ENCODE measurements at places on chromosomes 7 and 10. TPM values are rescaled to one million over a fixed set of nuclear protein-coding genes. Genes with fewer than 3 reads are reported as not detected.

DNA sequence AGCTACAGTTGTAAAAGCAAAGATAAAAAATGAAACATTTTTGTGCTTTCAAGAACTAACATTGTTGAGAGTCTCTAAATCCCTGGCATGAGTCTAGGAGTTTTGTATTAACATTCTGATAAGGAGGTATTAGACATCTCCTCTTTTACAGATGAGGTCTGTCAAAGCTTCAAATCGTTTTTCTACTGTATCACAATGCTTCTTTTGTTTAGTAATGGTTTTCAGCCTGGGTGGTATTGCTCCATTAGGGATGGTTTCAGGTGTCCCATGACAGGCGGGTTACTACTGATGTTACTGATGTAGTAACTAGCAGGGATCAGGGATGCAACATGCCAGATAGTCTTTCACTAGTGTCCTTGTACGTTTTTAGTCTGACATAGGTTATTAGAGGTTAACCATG is 27.4 kb downstream of the STAM start:
- H3K4me1 ChIP-seq = peaks cover 52% of the 10 kb centered on the region
- H3K36me3 ChIP-seq = peaks cover 26% of the 10 kb centered on the region
- no peak overlapping the region for H3K27ac ChIP-seq
- DNase-seq = no peak
- H3K27me3 ChIP-seq = no peaks in the 10 kb centered on the region
- H3K4me3 ChIP-seq = no peak overlapping the region

GRCh38 chr10:120824881-120825309 is 26.3 kb upstream of the WDR11 start:
- H3K4me3 ChIP-seq = no peak overlapping the region
- no peak overlapping the region for H3K27ac ChIP-seq
- no peaks in the 10 kb centered on the region for H3K36me3 ChIP-seq
- no peaks in the 10 kb centered on the region for H3K4me1 ChIP-seq
- peaks cover 2% of the 10 kb centered on the region for H3K27me3 ChIP-seq

- no peak overlapping the region for H3K27ac ChIP-seq
- H3K36me3 ChIP-seq = no peaks in the 10 kb centered on the region
- H3K4me3 ChIP-seq = no peak overlapping the region
- DNase-seq = peak; percentile 31
These were observed 184.4 kb downstream of the DNAJB6 start for GRCh38 chr7:157521061-157521731.

DNA sequence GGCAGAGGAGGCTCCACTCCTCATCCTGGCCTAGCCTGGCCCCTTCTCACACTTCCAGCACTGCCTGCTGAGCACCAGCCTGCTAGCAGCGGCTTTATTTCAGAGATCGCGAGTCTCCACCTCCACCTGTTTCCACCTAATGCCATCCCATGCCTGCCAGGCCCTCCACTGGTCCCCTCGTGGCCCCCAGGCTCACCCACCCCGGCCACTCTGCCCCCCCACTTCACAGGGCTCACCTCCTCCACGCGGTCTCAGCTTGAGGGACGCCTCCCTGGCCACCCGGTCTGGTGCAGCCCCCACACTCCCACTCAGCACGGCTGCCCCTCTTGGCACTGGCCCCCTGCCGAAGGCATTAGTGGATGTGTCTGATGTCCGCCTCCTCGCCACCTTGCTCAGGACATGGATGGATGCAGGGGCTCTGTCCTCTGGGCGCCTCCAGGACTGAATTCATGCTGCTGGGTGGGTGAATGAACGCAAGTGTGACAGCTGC is 3.8 kb upstream of the NKX6-2 start:
- no peak overlapping the region for H3K4me3 ChIP-seq
- H3K4me1 ChIP-seq = peaks cover 2% of the 10 kb centered on the region
- H3K27me3 ChIP-seq = peaks cover 17% of the 10 kb centered on the region
- H3K27ac ChIP-seq = no peak overlapping the region
- no peaks in the 10 kb centered on the region for H3K36me3 ChIP-seq

DNA sequence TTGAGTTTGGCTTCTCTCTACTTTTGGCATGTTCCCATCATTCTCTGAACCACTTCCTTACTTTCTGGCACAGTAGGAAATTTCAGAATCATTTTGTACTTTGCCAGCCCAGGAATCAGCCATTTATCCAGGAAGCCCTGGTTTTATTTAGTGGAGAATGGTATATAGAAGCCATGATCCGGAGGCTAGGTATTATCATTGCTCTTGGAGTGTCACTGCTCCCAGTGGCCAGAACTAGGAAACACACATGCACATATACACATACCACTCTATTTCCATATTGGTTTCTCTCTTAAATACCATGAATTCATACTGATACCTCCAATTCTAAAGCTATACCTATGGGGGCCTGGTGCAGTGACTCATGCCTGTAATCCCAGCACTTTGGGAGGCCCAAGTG is 36.3 kb downstream of the SUFU start:
- H3K27ac ChIP-seq = no peak overlapping the region
- H3K4me1 ChIP-seq = peaks cover 7% of the 10 kb centered on the region
- no peaks in the 10 kb centered on the region for H3K27me3 ChIP-seq
- no peak for DNase-seq
- no peak overlapping the region for H3K4me3 ChIP-seq
- H3K36me3 ChIP-seq = no peaks in the 10 kb centered on the region

- no peaks in the 10 kb centered on the region for H3K4me1 ChIP-seq
- H3K4me3 ChIP-seq = no peak overlapping the region
- DNase-seq = no peak
- no peaks in the 10 kb centered on the region for H3K36me3 ChIP-seq
These were observed 104.4 kb downstream of the PRLHR start for GRCh38 chr10:118491055-118491454.

DNA sequence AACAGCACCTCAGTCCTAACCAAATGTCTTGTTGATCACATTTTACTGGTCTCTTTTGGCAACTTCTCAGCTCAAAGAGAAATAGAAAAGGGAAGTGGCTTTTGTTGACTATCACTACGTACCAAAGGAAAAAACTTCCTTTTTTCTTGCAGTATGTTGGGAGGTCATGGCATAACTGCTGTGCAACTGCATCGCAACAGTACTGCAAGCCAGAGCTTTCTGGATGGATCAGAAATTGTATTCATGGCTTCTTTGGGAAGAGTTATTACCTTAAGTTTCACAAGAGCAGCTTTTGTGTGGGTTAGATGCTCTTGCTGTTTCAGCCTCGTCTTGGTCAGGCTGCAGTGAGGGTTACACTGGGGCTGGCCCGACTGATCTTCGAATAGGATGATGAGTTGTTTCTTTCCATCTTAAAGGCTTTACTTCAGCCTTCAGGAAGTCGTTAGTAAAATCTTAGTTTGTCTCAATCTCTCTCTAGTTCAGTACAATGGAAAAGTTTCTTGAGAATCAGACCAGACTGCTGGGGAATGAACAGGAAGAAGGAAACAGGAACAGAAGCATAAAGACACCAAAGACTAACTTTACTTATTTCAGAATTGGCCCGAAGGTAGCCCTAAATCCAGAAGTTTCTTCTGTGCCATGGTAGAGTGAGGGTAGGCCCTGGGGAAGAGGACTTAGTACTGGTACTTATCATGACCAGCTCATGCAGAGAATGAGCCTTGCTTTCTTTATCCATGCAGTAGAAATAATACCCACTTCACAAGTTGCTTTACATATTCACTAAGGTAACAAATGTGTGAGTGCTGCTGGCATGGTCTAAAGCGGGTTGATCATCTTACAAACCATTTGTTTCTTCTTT is 153.6 kb downstream of the CELF2 start:
- H3K4me1 ChIP-seq = peaks cover 43% of the 10 kb centered on the region
- H3K4me3 ChIP-seq = no peak overlapping the region
- H3K36me3 ChIP-seq = peaks cover 40% of the 10 kb centered on the region
- H3K27me3 ChIP-seq = no peaks in the 10 kb centered on the region
- no peak overlapping the region for H3K27ac ChIP-seq
- peak; percentile 77 for DNase-seq

DNA sequence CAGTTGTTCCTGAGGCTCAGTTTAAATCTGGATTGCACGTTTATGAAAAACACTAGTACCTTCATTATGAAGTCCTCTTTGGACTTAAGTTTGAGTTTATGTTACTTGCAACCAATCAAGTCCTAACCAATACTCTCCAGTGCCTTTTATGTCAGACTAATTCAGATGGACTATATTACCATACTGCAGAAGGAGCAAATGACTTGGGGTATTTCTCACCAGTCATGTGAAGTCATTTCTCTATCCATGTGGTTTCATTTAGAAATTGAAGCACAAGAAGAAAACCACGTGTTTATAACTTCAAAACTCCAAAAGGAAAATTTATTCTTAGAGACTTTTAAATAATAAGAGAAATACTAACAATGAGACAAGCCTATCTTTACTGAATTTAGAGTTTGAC is 201.6 kb downstream of the MBL2 start:
- no peak for DNase-seq
- H3K36me3 ChIP-seq = no peaks in the 10 kb centered on the region
- H3K4me3 ChIP-seq = no peak overlapping the region
- H3K27me3 ChIP-seq = no peaks in the 10 kb centered on the region
- no peaks in the 10 kb centered on the region for H3K4me1 ChIP-seq

GRCh38 chr10:49183596-49184542 is 4.3 kb downstream of the TMEM273 start:
- no peaks in the 10 kb centered on the region for H3K27me3 ChIP-seq
- peaks cover 87% of the 10 kb centered on the region for H3K4me1 ChIP-seq
- H3K4me3 ChIP-seq = peak overlapping the region; percentile 63
- DNase-seq = peak; percentile 74
- H3K27ac ChIP-seq = peak overlapping the region; percentile 91

DNA sequence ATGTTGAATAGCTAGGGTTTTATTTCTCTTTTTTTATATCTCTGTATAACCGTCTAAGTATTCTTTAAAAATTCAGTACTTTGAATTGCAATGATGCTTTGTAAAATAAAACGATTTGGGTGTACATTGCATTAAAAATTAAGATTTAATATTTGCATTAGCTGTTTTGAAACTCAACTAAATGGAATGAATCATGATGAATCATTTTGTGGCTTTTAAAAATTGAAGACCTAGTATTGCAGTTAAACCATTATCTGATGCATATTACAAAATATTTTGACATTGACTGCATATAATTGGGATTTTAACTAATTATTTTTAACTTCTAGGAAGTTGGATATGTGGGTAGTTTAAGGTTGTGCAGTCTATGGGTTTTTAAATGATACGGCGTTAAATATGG is 314.0 kb downstream of the CDK14 start:
- no peak for DNase-seq
- no peak overlapping the region for H3K27ac ChIP-seq
- H3K4me3 ChIP-seq = no peak overlapping the region
- H3K36me3 ChIP-seq = no peaks in the 10 kb centered on the region

DNA sequence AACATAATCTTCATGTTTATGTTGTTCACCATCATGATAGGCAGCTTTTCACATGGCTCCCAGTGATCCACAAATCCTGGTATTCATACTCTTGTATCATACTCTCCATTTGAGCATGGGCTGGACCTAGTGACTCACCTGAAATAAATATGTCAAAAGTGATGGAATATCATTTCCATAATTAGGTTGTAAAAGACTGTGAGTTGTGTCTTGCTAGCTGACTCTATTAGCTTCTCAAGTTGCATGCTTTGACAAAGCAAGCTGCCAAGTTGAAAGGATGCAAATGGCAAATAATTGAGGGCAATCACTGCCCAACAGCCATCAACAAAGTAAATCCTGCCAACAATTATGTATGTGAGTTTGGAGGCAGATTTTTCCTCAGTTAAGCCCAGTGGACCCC is 300.4 kb downstream of the AHR start:
- H3K36me3 ChIP-seq = no peaks in the 10 kb centered on the region
- no peaks in the 10 kb centered on the region for H3K27me3 ChIP-seq
- H3K4me1 ChIP-seq = no peaks in the 10 kb centered on the region
- no peak overlapping the region for H3K4me3 ChIP-seq

- H3K4me3 ChIP-seq = no peak overlapping the region
- no peak overlapping the region for H3K27ac ChIP-seq
- H3K4me1 ChIP-seq = no peaks in the 10 kb centered on the region
- peaks cover 6% of the 10 kb centered on the region for H3K27me3 ChIP-seq
These were observed 16.5 kb downstream of the TMEM236 start for GRCh38 chr10:17768496-17768895.

DNA sequence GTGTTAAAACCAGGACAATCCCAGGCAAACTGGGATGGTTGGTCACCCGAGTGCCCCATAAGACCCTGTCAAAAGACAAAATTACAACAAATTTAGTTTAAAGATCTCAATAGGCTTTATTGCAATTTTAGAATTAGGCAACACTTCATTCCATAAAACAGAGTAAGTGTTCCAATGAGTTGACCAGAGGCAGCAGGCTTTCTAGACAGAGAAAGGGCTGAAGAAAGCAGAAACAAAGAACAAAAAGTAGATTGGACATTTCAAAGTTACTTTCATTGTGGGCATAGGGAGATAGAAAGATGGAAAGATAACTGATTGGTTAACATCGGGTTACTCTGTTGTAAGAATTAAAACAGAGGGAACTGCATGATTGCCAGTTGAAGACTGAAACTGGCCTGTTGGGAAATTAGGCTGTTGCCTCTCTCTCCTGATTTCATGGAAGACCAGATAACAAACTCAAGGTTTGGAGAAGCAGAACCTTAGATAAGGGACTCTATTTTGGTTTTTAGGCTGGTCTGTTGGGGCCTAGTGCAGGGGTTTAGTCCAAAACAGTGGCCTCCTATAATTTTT is 36.3 kb downstream of the ENTPD1 start:
- no peak for DNase-seq
- H3K36me3 ChIP-seq = peaks cover 62% of the 10 kb centered on the region
- H3K4me3 ChIP-seq = no peak overlapping the region
- H3K27ac ChIP-seq = peak overlapping the region; percentile 97
- peaks cover 88% of the 10 kb centered on the region for H3K4me1 ChIP-seq

GRCh38 chr7:50397320-50397970 is 52.7 kb downstream of the FIGNL1 start:
- no peak overlapping the region for H3K4me3 ChIP-seq
- DNase-seq = peak; percentile 73
- no peaks in the 10 kb centered on the region for H3K27me3 ChIP-seq
- H3K36me3 ChIP-seq = peaks cover 81% of the 10 kb centered on the region
- H3K27ac ChIP-seq = peak overlapping the region; percentile 82

DNA sequence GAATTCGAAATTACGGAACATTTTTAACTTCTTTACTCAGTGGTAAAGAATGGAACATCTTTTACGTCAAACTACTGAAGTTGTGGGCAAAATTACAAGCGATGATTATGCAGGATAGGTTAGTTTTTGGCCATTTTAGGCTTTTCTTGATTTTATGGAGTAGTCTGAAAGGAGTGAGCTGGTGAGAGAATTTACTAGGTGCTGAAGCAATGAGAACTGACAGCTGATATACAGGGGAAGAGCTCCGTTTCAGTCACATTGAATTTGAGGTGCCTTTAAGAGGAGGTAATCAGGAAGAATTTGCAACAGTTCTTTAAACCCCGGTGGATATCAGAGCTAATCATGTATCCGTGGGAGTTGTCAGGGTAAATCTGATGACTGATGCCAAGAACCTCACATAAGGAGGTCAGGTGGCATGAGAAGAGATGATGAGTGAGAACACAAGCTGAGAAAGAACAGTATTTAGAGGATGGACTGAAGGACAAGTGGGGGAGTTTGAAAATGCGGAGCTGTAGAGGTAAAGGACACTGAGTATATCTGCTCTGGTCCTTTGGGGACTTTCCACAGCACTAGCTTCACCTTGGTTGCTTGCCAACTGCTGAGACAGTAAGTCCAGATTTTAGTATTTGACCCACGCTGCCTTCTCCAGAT is 104.3 kb downstream of the AHR start:
- H3K4me1 ChIP-seq = peaks cover 42% of the 10 kb centered on the region
- peak overlapping the region; percentile 91 for H3K27ac ChIP-seq
- H3K4me3 ChIP-seq = peak overlapping the region; percentile 61
- H3K36me3 ChIP-seq = peaks cover 18% of the 10 kb centered on the region
- peaks cover 21% of the 10 kb centered on the region for H3K27me3 ChIP-seq
- DNase-seq = peak; percentile 47

SMKR1 gene
- 5.3 TPM for total RNA-seq

OR2A1 gene
- total RNA-seq = not detected

SUGCT gene
- total RNA-seq = 0.21 TPM

CYP2C8 gene
- not detected for total RNA-seq

A1CF gene
- total RNA-seq = not detected

CHAT gene
- total RNA-seq = not detected

CALHM3 gene
- not detected for total RNA-seq

PRPS1L1 gene
- not detected for total RNA-seq

C10orf71 gene
- total RNA-seq = not detected

All from activated CD8-positive, alpha-beta memory T cell treated with anti-CD3 and anti-CD28 coated beads, Interleukin-2, amount 10 ng/mL, durations not matched to agents 7 days and 5 days (primary cell).